Ovary (tissue), 10 donors: ENCODE measurements at places on chromosomes 4 and X. TPM values are rescaled to one million over a fixed set of nuclear protein-coding genes. Genes with fewer than 3 reads are reported as not detected.

The VCX2 gene
- total RNA-seq, result not detected

The PCDH11X gene
- 54.6 TPM for total RNA-seq

DNA sequence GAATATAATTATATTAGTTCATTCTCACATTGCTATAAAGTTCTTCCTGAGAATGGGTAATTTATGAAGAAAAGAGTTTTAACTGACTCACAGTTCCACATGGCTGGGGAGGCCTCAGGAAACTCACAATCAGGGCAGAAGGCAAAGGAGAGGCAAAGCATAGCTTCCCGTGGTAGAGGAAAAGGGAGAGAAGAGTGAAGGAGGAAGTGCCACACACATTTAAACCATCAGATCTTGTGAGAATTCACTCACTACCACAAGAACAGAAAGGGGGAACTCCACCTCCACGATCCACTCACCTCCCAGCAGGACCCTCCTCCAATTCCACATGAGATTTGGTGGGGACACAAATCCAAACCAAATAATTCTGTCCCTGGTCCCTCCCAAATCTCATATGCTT, 773.4 kb upstream of the INTU start:
- H3K4me3 ChIP-seq, result no peak overlapping the region
- H3K27me3 ChIP-seq, result no peaks in the 10 kb centered on the region
- no peaks in the 10 kb centered on the region for H3K4me1 ChIP-seq
- H3K36me3 ChIP-seq, result no peaks in the 10 kb centered on the region
- no peak overlapping the region for H3K27ac ChIP-seq

DNA sequence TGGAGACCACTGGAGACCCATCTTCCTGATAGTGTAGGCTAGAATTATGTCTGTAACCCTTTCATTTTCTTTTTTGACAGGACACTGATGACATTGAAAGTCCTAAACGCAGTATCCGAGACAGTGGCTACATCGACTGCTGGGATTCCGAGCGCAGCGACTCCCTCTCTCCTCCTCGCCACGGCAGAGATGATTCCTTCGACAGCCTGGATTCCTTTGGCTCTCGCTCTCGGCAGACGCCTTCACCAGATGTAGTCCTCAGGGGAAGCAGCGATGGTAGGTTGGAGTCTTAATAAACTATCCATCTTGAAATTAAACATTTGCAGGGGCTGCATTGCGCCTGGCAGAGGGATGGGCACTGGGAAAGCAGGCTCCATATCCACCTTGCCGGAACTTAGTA, 75.4 kb downstream of the LIMCH1 start:
- peak; percentile 26 for DNase-seq
- peak overlapping the region; percentile 13 for H3K4me3 ChIP-seq

DNA sequence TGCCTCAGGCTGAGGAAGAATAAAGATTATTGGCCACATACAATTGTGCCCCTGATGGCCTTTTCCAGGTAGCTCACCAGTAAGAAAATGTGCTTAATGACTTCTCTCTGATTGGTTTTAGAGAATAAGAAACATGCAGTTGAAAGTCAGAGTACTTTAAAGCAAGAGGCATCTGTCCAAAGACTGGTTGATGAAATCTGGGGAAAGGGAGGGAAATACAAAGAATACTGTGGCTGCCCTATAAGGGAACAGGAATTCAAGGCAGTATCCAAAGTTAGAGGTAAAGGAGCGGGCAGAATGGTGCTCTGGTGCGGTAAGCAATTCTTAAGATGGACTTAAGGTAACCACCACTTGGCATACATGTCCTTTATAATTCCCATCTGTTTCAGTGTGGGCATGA, 11.4 kb downstream of the PBDC1 start:
- H3K4me1 ChIP-seq, result no peaks in the 10 kb centered on the region
- H3K27me3 ChIP-seq, result no peaks in the 10 kb centered on the region
- no peak overlapping the region for H3K4me3 ChIP-seq
- DNase-seq, result no peak
- no peak overlapping the region for H3K27ac ChIP-seq
